ENCODE measurements at places on chromosomes 6 and 20. TPM values are rescaled to one million over a fixed set of nuclear protein-coding genes. Genes with fewer than 3 reads are reported as not detected.

Gene TCP11
- 0.43 TPM for total RNA-seq

DNA sequence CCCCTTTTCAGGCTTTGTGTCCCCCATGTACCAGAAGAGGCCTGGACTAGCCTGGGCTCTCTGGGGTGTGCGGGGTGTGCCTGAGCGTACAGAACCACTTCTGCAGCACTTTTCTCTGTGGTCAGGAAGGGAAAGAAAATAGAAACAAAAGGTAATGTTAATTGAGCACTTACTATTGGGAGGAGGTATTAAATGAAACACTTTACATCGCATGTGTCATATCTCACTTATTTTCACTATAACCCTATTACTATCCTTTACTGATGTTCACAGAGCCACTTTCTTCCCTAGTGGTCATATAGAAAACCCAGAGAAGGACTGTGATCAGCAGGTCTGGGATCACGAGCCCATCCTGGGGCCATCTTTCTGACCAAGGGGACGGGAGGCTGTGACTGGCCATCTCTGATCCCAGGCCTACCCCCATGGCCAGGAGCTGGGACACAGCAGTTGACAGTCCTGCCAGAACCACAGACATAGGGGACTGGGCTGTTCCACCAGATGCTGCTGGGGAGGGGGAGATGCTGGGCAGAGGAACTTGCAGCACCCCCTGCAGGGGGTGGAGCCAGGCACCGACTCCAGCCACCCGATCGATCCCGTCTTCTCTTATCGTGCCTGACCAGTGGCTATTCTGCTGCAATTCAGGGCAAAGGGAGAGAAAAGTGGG lies 107.6 kb downstream of the VEGFA start:
- H3K4me1 ChIP-seq = no peaks in the 10 kb centered on the region
- DNase-seq = no peak
- H3K27me3 ChIP-seq = no peaks in the 10 kb centered on the region
- H3K36me3 ChIP-seq = no peaks in the 10 kb centered on the region
- no peak overlapping the region for H3K27ac ChIP-seq
- no peak overlapping the region for H3K4me3 ChIP-seq

Gene TNF
- 11.5 TPM for total RNA-seq

Gene BTN1A1
- not detected for total RNA-seq

Gene NNAT
- not detected for total RNA-seq

Gene UQCC2
- 2.6 TPM for total RNA-seq

GRCh38 chr20:49231471-49231870 lies 12.3 kb downstream of the DDX27 start:
- no peak for DNase-seq
- H3K4me1 ChIP-seq = no peaks in the 10 kb centered on the region
- no peak overlapping the region for H3K4me3 ChIP-seq

DNA sequence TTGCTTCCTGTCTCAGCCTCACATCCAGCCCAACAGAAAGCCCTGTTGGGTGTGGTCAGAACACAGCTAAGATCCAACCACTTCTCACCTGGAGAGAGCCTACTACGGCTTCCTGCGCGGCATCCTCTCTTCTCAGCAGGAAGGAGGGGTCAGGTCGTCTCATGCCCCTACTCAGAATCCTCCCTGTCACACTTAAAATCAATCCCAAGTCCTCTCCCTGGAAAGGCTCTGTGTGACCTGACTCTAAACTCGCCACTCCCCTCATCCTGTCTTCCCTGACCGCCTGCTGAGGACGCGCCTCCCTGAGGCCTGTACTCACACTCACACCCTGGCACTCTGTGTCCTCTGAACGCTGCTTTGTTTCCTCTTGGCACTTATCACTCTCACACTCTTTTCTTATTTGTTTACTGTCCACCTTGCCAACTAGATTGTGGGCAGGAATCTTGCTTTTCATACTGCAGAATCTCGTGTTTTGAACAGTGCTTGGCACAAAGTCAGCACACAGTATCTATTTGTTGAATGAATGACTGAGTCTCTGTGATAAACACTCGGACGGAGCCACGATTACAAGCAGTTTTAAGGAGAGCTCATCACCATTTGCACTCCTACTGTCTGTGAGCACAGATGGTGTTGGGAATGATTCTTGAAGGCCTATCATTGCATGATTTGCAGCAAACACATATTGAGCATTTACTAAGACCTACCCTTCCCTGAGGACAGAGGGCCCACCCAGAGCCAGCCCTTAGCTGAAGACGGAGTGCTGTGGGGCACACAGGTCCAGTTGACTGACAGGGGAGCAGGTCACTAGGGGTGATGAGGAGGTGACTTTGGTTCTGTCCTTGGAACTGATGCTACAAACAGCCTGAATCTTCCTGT lies 18.7 kb downstream of the RAB5IF start:
- H3K36me3 ChIP-seq = no peaks in the 10 kb centered on the region
- H3K27me3 ChIP-seq = no peaks in the 10 kb centered on the region
- H3K4me1 ChIP-seq = no peaks in the 10 kb centered on the region
- no peak for DNase-seq
- H3K4me3 ChIP-seq = no peak overlapping the region

DNA sequence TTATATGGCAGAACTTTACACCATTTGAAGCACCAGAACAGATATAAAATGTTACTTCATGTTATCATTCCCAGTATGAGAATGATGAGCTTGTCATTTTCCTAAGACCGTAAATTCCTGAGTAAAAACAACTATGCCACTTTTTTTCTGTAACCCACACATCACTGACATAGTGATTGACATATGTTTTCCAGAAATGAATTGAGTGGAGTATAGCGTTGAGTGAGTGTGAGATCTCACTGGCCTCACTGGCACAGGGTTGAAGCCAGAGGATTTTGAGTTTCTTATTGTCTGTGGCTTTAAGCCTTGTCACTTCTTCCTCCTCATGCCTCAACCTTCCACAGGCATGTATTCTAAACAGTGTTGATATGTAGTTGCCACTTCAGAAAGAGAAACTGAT lies 62.3 kb downstream of the PDE7B start:
- H3K4me3 ChIP-seq = no peak overlapping the region
- no peak for DNase-seq
- H3K27me3 ChIP-seq = no peaks in the 10 kb centered on the region
- no peaks in the 10 kb centered on the region for H3K36me3 ChIP-seq
- H3K4me1 ChIP-seq = no peaks in the 10 kb centered on the region

Gene LRRC73
- not detected for total RNA-seq

GRCh38 chr6:28534875-28535274 lies 9.2 kb downstream of the GPX5 start:
- no peak overlapping the region for H3K27ac ChIP-seq
- no peaks in the 10 kb centered on the region for H3K27me3 ChIP-seq
- no peak overlapping the region for H3K4me3 ChIP-seq
- DNase-seq = no peak

GRCh38 chr6:110617057-110617456 lies 140.6 kb upstream of the SLC22A16 start:
- H3K36me3 ChIP-seq = peaks cover 14% of the 10 kb centered on the region
- H3K27me3 ChIP-seq = no peaks in the 10 kb centered on the region
- no peak overlapping the region for H3K27ac ChIP-seq
- no peaks in the 10 kb centered on the region for H3K4me1 ChIP-seq

DNA sequence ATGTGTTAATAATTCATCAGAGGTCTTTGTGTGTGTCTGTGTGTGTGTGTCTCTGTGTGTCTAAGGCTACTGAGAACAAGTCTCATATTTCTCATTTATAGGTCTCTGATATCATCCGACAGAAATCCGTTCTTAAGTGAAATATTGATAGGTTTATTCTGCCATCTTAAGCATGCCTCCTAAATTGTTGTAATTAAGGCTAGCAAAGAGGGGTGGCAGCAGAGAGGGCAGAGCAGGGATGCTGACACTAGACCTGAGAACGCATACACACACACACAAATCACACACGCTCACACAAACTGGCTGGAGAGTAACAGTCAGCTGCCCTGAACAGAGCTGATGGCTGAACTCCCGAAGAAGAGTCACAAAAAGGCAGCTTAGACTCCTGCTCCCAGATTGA lies 84.9 kb upstream of the LRFN2 start:
- no peak overlapping the region for H3K27ac ChIP-seq
- no peaks in the 10 kb centered on the region for H3K27me3 ChIP-seq
- H3K4me3 ChIP-seq = no peak overlapping the region
- no peaks in the 10 kb centered on the region for H3K4me1 ChIP-seq

DNA sequence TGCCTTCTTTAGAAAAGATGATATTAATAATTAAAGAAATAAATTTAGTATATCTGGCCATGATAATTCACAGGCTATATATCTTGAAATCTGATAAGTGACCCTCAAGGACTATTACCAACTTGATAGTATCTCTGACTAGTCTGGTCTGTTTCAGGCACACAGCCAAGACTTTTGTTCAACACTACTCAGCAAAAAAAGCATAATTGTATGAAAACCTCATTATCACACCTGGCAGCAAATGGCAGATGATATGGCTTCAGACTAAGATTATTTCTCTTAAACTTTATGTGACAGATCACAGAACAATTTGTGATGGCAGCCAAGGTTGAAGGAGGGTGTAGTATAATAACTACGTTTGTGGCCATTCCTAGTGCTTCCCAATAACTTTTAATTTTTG lies 114.7 kb downstream of the RWDD2A start:
- DNase-seq = no peak
- no peaks in the 10 kb centered on the region for H3K4me1 ChIP-seq
- H3K27ac ChIP-seq = no peak overlapping the region
- H3K27me3 ChIP-seq = no peaks in the 10 kb centered on the region
- no peaks in the 10 kb centered on the region for H3K36me3 ChIP-seq

DNA sequence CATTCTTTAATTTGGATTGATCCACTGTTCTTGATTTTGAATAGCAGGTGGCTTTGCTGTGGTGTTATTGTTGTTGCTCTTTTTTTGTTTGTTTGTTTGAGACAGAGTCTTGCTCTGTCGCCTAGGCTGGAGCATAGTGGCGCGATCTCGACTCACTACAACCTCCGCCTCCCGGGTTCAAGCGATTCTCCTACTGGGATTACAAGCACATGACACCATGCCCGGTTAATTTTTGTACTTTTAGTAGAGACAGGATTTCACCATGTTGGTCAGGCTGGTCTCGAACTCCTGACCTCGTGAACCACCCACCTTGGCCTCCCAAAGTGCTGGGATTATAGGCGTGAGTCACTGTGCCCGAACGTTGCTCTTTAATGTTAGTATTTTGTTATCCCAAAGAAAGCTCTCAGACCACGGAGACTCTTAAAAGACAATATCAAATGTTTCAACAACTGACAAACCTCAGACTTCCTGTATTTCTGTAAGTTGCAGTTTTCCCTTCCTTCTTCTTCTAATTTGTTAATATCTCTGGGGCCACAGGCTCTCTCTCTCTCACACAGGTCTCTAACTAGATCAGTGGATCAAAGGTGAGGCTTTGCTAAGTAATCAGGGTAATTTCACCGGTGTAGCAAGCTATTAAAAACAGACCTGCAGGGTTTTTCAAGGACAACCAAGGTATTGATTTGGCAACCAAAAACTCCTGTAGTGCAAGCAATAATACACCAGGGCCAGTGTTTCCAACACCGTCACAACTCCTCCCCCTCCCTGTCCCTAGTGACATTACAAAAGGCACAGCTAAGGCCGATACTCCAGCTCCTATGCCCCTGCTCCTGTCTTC lies 48.8 kb upstream of the ZNF217 start:
- H3K36me3 ChIP-seq = no peaks in the 10 kb centered on the region
- no peaks in the 10 kb centered on the region for H3K27me3 ChIP-seq
- no peak overlapping the region for H3K27ac ChIP-seq

Gene PEDS1
- 23.9 TPM for total RNA-seq

- H3K27me3 ChIP-seq = no peaks in the 10 kb centered on the region
- no peaks in the 10 kb centered on the region for H3K36me3 ChIP-seq
- no peak overlapping the region for H3K27ac ChIP-seq
- peaks cover 10% of the 10 kb centered on the region for H3K4me1 ChIP-seq
- DNase-seq = no peak
- H3K4me3 ChIP-seq = no peak overlapping the region
Observed at GRCh38 chr20:574297-574942, 30.8 kb upstream of the CSNK2A1 start.

DNA sequence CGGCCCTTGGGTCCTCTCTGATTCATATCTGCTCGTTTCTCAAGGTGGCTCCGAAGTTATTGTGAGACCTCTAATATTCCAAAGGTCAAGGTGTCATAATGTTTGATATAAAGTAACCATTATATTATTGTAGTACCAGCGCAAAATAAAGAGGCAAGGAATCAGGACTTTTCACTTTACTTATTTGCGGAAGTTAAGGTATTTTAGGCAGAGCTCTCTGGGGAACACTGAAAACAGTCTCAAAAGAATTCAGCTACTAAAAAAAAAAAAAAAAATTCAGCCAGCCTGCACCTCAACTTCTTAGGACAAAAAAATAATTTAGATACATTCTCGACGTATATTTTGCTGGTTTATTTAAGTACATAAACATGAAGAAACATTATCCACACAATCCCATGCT lies 2.4 kb downstream of the OSER1 start:
- peak overlapping the region; percentile 91 for H3K27ac ChIP-seq
- H3K36me3 ChIP-seq = peaks cover 8% of the 10 kb centered on the region
- H3K4me1 ChIP-seq = peaks cover 54% of the 10 kb centered on the region
- DNase-seq = no peak
- no peaks in the 10 kb centered on the region for H3K27me3 ChIP-seq

Gene FAM83D
- total RNA-seq = 0.53 TPM

GRCh38 chr20:15374682-15375081 lies 1037.3 kb upstream of the FLRT3 start:
- H3K27me3 ChIP-seq = no peaks in the 10 kb centered on the region
- H3K4me1 ChIP-seq = no peaks in the 10 kb centered on the region
- no peak overlapping the region for H3K4me3 ChIP-seq
- DNase-seq = no peak

Gene PRKN
- total RNA-seq = 2.6 TPM

- H3K27me3 ChIP-seq = no peaks in the 10 kb centered on the region
- no peak overlapping the region for H3K27ac ChIP-seq
- H3K36me3 ChIP-seq = no peaks in the 10 kb centered on the region
- no peaks in the 10 kb centered on the region for H3K4me1 ChIP-seq
- no peak overlapping the region for H3K4me3 ChIP-seq
Observed at GRCh38 chr20:54633374-54634355, 158.3 kb downstream of the DOK5 start.

GRCh38 chr6:131212913-131213312 lies 77.6 kb downstream of the AKAP7 start:
- no peaks in the 10 kb centered on the region for H3K36me3 ChIP-seq
- H3K27ac ChIP-seq = no peak overlapping the region
- no peak for DNase-seq
- no peaks in the 10 kb centered on the region for H3K4me1 ChIP-seq
- H3K4me3 ChIP-seq = no peak overlapping the region

DNA sequence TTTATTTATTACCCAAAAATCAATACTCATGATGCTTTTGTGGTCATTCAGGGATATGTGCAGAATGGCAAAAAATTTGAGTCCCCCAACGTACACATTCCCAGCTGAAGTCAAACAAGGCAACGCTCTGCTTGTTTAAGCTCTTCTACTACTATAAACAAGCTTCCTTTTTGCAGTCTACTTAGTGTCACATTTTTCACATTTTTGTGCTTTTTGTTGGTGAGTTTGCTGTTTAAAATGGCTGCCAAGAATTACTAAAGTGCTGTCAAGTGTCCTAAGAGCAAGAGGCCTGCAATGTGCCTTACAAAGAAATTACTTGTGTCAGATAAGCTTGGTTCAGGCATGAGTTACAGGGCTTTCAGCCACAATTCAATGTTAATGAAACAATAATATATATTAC lies 2.1 kb downstream of the WFDC8 start:
- H3K27me3 ChIP-seq = no peaks in the 10 kb centered on the region
- no peak overlapping the region for H3K4me3 ChIP-seq
- H3K4me1 ChIP-seq = no peaks in the 10 kb centered on the region
- no peaks in the 10 kb centered on the region for H3K36me3 ChIP-seq
- no peak overlapping the region for H3K27ac ChIP-seq
- no peak for DNase-seq

All from ascending aorta (tissue), 2 donors.